KG1 (cell line): ENCODE measurements at places on chromosomes 7 and 10.

DNA sequence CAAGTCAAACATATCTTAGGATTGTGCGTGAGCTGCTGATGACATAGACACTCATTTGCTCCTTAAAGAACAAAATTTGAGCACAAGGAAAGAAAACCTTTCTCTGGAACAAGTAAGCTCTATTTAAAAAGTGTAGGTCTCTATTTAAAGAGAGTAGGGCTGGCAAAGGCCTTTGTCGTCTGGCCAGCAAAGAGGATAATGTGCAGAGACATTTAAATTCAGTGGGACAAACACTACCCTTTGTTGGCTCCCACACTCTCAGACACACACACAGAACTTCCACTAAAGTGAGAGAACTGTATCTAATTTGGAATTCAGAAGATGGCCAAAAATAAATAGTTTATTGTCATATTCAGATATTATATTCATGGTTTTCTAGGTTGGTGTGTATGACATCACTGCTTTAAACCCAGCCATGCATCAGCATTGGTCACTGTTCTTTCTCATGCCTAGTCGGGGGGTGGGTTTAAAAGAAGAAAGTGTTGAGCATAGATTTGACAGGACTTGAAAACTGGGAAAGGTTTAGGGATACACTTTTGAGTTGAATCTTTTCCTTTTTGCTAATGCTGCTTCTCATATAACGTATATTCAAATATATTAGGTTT is 49.5 kb upstream of the HDAC9 start:
- no peak for DNase-seq

DNA sequence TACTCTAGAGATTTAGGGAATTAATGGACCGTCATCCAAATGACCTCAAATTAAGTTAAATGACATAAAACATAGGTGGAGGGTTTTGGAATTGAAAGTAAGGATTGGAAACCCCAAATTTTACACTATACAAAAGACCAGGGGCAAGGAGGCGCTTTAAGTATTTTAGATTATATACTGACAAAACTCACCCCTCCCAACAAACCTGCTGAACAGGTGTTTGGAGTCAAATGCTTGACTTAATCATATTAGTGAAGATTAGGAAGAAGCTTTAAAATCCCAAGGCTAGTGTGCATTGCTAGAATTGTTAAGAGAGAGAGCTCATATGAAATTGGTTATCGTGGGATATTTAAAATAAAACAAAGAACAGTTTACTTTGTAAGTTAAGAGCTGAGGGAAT is at the start of gene GNGT1:
Gene GNGT1 (plus strand): TSS at position 301 of the 400 bp plus-strand sequence. CDS start 180 bp downstream, outside the sequence.
- DNase-seq, result no peak

- no peak for DNase-seq
These were observed 220.6 kb downstream of the GPAM start for GRCh38 chr10:111962951-111963350.

DNA sequence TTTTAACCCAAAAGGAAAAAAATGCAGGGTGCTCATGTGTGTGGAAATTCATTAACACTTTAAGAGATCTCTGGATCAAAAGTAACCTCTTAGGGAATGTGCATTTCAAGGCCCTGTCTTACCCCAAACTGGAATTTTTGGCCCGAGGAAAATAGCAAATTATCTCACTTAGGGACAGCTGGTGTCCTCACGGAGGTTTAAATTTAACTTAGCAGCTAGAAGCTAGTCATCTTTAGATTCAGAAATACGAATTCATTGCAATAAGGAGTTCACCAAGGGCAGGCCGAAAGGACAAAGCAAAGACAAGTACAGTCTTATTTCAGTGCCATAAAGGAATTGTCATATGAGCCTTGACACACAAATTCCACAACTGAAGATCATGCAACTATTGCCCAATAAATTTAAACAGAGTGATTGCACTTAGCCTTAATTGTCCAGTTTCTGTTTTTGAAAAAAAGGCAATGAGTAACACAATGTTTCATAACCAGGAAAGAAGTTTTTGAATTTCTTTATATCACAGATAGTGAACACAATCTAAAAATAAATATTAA is 22.4 kb upstream of the SEMA3C start:
- DNase-seq, result no peak

DNA sequence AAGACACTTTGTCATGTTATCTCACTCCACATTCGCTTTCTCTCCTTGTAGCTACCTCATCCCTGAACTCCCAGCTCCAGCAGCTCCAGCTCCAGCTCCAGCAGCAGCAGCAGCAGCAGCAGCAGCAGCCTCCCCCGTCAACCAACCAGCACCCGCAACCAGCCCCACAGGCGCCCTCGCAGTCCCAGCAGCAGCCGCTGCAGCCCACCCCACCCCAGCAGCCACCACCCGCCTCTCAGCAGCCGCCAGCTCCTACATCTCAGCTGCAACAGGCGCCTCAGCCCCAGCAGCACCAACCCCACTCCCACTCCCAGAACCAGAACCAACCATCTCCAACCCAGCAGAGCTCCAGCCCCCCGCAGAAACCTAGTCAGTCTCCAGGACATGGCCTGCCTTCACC is 226.6 kb upstream of the YAE1 start:
- no peak for DNase-seq

DNA sequence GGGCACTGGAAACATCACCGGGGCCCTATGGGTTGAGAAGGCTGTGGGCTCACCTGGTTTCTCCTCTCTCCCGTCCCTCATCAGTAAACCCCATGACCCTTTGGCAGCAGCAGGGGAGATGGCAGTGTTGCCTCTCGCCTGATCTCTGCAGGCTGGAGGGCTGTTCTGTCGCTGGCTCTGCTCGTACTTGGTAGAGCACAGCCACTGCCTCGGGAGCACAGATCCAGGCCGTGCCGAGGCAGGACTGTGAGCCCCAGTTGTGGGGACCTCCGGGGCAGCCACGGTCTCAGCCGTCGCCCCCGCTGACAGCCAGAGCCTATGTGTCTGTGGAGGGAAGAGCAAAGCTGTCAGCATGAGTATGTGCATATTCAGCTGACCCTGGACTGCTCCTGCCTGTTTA is 94.9 kb downstream of the PTPRE start:
- no peak for DNase-seq

DNA sequence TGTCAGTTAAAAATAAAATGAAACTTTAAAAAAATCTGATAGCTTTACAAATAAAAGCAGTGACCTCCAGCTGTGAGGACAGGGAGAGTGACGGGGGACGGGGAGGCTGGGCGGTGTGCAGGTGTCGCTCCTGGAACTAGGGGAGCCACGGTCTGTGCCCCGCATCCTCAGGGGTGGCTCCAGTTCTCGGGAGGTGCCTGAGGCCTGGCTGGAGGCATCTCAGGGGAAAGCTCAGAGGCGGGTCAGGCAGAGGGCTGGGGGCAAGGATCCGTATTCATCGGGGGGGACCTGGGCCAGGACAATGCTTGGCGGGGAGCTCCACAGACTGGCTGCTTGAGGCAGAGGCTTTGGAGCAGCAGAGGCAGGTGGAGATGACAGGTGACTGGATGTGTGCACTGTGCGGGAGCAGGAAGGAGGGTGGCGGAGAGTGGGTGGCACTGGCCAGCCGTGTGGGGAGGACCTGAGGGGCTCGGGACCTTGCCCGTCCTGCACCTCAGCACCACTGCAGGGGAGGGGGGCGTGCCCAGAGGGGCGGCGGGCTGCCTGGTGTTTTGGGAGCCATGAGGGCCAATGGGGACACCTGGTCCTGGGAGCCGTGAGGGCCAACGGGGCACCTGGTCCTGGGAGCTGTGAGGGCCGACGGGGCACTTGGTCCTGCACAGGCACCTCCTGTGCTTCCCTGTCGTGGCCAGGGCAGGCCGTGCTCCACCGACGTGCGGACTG is 13.2 kb downstream of the PWWP2B start:
- no peak for DNase-seq

GRCh38 chr7:72492461-72493065 is 80.4 kb upstream of the CALN1 start:
- DNase-seq, result no peak

DNA sequence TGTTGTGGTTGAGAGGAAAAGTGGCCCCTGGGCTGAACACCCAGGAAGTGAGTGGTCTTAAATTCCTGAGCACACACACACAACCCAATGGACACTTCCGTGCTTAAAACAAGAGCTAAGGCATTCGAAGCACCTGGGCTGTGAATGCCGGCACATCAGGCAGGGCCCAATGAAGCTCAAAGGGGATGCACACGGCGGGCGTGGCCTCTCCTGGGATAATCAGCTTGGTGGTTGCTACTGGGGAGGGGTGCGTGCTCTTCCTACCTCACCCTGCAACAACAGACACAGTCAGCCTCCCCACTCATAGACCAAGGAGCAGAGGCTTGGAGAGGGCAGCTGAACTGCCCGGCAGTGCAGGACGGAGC is 115.0 kb upstream of the TCERG1L start:
- no peak for DNase-seq

DNA sequence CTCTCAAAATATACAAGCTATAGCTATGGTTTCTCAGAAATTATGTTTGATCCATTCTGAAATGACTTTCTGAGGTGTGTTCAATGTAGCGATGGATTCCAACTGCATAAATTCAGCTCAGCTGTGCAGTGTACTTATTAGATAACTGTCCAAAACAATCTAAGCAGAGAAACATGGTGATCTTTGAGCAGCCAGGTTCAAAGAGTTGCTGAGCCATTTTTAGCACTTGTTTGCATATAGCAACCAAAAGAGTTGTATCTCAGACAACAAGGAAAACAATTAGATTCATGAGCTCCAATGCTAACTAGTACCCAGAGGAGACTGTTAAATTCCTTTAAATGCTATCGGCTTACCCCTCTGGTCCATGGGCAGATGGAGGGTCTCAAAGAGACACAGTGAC is 15.9 kb upstream of the KCNIP2 start:
- no peak for DNase-seq

GRCh38 chr7:105618016-105618296 is 36.7 kb upstream of the EFCAB10 start:
- no peak for DNase-seq

DNA sequence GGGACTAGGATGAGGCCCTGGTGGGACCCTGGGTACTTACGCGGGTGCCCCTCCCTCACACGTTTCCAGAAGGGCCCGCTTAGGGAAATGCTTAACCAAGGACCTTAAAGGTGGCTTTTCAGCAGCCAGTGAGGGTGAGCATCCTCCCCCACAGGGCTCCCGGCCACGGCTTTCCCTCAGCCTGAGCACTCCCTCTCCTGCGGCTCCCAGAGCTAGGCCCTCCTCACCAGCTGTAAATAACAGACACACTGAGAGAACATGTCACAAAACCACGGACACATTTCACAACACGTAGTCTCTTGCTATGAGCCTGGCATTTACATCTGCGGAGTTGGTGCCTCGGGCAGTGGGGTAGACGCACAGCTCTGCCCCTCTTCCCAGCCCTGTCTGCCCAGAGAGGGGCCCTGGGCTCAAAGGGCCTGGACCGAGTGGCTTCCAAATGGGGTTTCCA is 25.2 kb downstream of the GRID1 start:
- DNase-seq, result no peak

GRCh38 chr7:3032256-3032655 is 11.4 kb downstream of the CARD11 start:
- DNase-seq, result no peak

DNA sequence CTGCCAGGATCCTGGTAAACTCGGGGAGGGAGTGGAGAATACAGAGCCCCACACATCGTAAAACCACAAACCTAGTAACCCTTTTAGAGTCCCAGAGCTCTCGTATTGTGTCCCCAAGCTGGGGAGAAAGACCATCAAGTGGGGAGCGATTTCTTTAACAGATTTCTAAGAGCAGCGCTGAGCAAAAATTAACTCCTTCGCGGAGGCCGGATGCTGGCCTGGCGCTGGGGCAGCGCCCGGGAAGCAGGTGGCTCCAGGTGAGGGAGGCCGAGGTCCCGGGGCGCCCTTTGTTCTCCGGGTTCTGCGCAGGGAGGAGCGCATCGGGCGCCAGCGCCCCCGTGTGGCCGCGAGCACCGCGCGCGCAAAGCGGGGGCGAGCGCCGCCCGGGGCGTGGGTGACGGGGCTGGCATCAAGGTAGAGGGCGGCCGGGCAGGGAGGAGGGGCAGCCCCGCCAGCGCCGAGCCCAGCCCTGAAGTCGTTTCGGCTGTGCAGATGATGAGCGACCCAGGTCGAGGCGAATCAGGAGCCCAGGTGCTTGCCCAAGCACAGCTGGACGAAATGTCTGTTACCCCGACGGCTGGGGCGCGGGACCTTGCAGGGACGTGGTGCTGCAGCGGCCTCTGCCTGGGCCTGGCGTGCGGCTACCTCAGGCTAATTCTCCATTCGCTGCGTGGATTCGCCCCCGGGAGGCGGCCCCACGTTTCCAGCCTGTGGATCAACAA is 10.4 kb upstream of the FGFR2 start:
- DNase-seq, result peak; percentile 2

GRCh38 chr10:89670926-89671325 is 25.9 kb upstream of the PANK1 start:
- DNase-seq, result no peak

- DNase-seq, result no peak
These were observed 531.2 kb downstream of the HTR7 start for GRCh38 chr10:90326498-90327267.
